ENCODE measurements at places on chromosomes 3 and 15.

- no peak for DNase-seq
These were observed 276.7 kb downstream of the ADAMTSL3 start for GRCh38 chr15:83930392-83931212.

GRCh38 chr15:51030649-51031316 lies 63.9 kb downstream of the TNFAIP8L3 start:
- no peak for DNase-seq

GRCh38 chr15:66894363-66894762 lies 171.0 kb upstream of the SMAD3 start:
- DNase-seq = no peak

DNA sequence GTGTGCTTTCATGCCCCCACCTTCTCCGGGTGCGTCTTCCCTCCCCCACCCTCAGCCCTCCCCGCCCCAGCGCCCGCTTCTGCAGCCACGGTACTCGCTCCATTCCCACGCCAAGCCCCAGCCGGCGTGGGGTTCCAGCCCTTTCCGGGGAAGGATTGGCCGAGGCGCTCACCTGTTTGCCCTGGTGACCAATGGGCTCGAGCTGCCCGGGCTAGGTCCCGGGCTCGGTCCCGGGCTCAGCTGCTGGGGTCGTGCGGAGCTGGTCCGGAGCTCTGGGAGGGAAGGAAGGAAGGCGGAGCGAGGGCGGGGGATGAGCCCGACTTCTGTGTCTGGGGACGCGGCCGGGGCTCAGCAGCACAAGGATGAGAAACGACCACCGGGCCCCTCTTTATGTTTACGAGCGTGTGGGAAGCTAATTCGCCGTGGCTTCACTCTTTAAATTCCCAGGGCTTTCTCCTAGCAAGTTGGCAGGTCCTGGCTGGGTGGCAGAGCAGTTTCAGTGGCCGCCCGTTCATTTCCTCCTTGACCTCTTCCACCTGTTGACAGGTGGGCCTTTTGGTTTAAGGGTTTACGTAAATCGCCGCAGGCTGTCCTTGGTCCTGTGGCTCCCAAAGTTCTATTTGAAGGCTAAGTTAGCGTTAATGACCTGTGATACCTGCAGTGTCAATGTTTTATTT lies at the start of gene IGSF10:
TSS of gene IGSF10 (minus strand) at position 288 of the 677 bp plus-strand sequence. CDS start 2,352 bp downstream, outside the sequence.
- DNase-seq = no peak

GRCh38 chr15:71114887-71115566 lies at the start of gene THSD4:
TSS of gene THSD4 (plus strand) at chr15:71115471.
- DNase-seq = peak; percentile 57

DNA sequence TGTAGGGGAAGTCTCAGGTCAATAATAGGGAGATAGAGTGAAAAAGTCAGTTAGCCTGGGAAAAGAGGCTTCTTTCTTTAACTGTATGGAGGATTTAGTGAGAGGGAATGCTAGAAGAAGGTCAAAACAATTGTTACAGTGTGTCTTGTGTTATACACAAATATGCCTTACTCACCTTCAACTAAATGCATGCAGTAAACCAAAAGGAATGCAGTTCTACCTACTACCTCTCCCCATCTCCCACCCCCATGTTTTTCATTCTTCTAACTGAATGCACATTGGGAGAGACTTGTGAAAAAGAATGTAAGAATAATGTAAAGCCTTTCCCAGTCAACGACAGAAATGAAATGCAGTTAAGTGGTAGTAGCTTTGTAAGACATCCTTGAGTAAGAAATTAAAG lies 33.8 kb downstream of the CCDC66 start:
- DNase-seq = no peak
